Tongue (tissue), 3 donors: ENCODE measurements at places on chromosomes 16 and 17.

DNA sequence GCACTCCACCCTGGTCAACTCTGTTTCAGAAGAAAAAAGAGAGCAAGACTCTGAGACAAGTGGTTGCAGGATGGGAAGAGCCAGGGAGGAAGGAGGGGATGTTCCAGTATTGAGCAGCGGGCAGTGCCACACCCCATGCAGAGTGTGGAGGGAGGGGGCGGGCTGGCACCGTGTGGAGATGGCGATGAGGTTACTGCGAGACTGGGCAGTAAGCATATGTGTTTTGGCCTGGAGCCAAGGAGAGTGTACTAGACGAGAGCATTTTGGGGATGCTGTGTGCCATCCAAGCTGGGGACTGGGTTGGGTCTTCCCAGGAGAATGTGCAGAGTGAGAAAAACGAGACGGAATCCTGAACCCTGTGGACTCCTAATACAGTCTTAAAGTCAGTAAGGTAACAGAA lies 3.4 kb downstream of the TBC1D24 start:
- DNase-seq: no peak

DNA sequence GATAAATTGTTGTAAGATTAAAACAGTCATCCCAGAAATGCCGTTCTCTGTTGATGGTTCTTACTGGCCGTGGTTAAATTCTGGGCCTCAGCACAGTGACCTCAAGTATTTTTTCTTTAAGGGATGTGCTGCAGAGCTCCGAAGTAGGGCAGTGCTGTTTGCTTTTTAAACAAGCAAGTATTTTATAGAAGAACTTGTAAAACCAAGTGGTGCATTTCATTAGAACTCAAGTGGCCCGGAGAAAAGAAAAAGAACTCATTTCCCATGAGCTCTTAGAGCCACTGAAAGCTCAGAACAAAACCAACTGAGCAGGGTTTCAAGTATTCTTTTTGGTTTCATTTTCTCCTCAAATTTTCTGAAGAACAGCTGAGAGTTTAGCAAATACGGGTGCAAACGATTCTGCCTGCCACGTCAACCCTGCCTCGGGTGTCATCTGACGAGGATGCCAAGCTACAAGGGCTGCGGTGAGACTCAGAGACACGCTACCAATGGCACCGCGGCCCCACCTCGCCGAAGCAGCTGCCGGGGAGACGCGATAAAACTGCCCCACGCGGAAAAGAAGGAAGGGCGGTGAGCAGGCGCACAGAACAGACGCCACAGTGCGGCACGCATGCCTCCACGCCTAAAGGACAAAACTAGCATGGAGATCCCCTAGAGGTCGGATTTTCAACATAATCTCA lies 6.3 kb downstream of the LMF1 start:
- DNase-seq: peak; percentile 68

DNA sequence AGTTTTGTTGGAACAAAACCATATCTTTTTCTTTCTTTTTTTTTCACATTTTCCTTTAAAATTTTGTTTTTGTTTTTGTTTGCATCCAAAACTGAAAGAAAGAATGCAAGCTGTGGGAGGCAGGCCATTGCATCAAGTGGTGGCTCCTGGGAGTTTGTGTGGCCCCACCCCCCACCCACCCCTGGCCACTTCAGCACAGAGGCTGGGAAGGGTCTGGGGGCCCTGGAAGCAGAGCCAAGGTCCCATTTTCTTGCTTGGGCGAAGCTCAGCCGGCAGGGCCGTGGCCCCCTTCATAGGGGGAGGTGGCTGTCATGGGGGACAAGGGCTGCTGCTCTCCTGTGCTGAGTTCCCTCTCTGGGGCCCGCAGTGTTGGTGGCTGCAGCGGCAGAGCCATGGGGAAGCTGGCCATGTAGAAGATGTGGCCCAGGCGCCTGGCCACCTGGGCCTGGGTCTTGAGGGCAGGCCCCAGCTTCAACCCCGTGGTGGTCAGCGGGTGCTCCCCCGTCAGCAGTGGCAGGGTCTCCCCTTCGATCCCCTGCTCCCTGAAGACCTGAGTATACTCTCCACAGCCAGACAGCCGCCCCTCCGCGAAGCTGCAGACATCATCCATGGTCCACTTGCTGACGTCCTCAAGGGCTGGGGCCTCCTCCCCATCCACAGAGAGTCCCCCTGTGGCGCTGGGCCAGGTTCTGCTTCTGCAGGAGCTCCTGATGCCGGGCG lies 19.8 kb downstream of the PAFAH1B1 start:
- no peak for DNase-seq

GRCh38 chr17:66682283-66682682 lies 152.6 kb upstream of the CACNG5 start:
- peak; percentile 36 for DNase-seq

DNA sequence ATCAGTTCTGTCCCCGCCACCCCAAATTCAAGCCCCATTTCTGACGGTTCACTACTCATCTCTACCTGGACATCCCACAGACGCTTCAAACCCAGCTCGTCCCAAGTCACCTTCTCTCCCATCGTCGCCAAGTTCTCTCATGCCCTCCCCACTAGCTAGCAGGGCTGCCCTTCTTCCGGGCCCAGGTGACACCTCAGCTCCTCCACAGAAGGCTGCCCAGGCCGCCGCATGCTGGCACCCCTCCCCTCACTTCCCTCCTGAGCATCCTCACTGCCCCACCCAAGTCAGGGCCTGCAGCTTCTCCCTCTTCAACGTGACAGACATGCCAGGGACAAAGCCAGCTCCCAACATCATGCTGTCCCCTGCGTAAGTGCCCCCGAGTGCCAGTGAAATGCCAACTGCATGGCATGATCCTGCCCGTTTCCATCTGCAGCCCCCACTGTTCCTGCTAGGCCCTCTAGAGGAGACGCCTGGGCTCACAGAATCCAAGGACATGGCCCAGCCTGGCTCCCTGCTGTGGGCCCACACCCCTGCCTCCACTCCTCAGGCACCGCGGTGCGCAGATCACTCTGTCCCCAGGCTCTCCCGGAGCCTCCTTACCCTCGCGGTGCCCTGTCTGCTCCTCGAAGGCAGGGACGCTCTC lies 5.9 kb downstream of the CYB561 start:
- no peak for DNase-seq

DNA sequence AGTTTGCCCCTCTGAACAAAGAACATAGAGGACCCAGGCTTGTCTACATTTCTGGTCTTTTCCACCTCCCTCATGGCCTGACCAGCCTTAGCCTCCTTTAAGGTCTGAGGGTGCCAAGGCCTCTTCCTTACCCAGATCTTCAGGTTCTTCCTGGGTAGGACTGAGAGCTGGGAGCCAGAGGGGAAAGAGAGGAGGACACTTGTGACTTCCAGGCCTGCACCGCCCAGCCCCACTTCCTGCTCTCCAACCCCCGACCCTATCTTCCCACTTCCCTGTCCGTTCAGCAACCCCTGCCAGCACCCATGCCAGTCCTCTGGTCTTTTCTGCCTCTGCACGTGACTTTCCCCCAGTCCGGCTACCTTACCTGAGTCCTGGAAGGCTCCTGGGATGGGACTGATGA lies 534 bp downstream of the PRSS36 start:
- DNase-seq: no peak

- peak; percentile 89 for DNase-seq
Observed at GRCh38 chr17:75059369-75060345, 12.6 kb downstream of the KCTD2 start.

DNA sequence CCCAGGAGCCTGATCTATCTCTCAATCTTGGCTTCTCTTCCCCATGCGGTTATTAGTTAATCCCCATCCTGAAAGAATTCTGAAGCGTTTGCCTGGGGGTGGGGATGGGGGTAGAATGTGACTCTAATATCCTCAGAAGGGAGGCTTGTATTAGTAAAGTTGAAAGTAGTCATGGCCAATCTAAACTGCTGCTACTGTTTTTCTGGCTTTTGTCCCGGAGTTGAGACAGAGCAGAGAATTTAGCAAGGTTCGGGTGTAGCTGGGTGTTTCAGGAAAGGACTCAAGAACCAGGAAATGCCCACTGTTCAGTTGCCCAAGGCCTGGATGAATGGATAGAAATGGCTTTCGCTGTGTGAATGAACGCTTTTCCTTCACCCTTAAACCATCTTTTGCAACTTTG lies 17.6 kb upstream of the ITGAM start:
- DNase-seq: peak; percentile 23

DNA sequence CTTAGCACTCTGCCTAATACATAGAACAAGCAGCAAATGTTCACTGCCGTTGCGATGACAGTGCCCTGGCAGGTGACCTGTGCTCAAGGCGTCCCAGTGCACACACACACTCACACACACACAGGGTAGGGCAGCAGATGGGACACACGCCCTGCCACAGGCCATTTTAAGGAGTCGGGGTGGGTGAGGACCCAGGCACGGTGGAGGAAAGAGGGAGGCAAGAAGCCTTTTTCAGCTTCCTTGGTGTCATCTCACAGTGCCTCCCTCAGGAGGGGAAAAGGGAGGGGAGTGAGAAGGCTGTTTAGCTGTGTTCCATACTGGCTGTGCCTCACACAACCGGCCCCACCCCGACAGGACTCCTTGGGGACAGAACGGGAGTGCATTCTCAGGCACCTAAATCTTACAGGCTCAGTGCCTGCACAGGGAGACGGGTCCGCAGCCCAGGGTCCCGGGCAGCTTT lies 1.5 kb downstream of the PITPNM3 start:
- DNase-seq: peak; percentile 63

- no peak for DNase-seq
Observed at GRCh38 chr16:20242568-20243255, 84.6 kb downstream of the GP2 start.

GRCh38 chr17:42474276-42474675 lies 15.6 kb downstream of the ATP6V0A1 start:
- DNase-seq: no peak

- DNase-seq: no peak
Observed at GRCh38 chr17:1183171-1183873, 3.5 kb upstream of the ABR start.

DNA sequence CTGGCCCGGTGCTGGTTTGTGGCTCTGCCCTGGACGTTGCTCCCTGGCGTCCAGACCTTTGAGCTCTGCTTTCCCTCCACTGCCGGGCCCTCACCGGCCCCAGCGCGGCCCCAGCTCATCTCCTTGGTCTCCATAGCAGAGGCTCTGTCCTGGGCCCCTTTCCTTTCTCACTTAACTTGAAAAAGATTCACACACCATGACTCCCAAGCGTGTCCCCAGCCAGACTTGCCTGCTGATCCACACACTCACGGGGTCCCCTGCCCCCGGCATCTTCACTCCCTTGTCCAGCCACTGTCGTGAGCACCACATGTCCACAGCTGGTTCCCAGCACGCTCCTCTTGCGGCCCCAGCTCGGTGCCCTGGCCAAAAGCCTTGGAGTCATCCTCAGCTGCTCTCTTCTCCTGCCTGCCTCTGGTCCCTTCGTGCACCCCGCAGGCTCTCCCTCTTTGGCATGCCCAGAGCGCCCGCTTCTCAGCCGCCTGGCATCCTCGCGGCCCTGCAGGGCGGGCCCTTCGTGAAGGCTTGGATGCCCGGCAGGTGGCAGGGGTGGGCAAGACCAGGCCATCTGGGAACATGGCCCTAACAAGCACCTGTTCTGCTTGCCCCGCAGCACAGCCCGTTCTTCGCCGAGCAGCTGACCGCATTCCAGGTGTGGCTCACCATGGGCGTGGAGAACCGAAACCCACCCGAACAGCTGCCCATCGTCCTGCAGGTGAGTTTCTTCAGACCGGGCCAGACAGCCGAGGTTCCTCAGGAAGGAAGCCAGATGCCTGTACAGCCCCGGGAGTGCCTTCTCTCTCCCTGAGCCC lies 145.6 kb upstream of the CHMP6 start:
- DNase-seq: peak; percentile 56

- peak; percentile 76 for DNase-seq
Observed at GRCh38 chr17:72134608-72135394, 14.0 kb downstream of the SOX9 start.

- no peak for DNase-seq
Observed at GRCh38 chr16:48526058-48526957, 83.7 kb downstream of the N4BP1 start.

GRCh38 chr16:1989209-1990100 lies at the start of gene SYNGR3:
Gene SYNGR3 (plus strand): TSS chr16:1989970. CDS start chr16:1990103, 133 bp downstream.
- no peak for DNase-seq

GRCh38 chr17:3602499-3602898 lies 6.7 kb downstream of the TRPV1 start:
- DNase-seq: peak; percentile 37

DNA sequence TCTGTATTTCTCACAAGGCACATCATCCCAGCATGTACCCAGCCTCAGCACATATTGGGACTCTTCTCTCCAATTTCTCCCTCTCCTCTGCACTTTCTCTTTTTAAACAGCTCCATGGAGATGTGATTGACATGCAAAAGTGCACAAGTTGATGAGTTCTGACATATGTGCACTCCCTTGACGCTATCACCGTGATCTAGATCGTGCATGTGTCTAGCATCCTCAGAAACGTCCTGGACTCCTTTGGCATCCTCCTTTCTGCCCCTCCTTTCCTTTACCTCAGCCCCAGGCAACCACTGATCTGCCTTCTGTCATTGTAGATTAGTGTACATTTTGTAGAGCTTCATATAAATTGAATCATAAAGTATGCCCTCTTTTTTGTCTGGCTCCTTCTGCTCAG lies 108.0 kb upstream of the HSBP1 start:
- no peak for DNase-seq

GRCh38 chr16:26857371-26857770 lies 209.4 kb upstream of the C16orf82 start:
- DNase-seq: no peak

DNA sequence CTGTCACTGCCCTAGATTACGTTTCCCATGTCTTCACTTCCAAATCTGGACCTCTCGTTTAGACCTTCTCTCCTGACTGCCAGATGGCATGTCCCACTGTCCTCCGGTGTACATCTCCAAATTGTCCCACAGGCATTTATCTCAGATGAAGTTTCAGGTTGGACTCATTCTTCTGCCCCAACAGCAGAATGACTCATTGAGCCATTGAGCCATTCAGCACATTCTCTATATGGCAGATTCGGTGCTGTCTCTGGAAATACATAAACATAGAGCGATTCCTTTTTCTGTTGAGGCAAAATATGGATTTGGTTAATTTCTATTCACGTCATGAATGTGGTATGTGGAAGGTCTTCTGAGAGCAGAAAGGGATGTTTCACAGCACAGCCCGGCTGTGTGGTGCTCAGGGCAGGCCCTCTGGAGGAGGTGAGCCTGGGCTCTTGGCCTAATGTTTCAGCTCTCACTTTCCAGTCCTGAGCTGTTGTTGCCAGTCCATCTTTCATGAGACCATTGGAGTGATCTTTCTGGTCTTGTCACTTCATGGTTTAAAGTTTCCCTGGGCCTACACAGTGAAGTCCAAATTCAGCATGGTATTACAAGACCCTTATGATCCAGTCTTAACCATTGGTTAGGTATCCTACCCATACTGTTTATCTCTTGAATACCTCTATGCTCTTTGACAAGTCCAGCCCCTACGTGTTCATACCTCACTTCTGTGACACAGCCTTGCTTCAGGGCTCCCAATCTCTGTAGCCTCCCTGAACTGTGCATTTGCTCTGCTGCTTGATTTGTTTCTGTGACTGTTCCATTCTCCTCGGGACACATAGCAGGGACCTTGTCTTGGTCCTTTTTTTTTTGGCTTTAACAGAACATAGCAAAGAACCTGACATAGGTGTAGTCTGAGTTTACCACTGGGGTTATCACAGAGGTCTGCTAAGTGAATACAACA lies 15.9 kb downstream of the HAPSTR1 start:
- no peak for DNase-seq

- DNase-seq: no peak
Observed at GRCh38 chr17:80212962-80213642, 7.0 kb downstream of the SGSH start.

- DNase-seq: no peak
Observed at GRCh38 chr16:27820646-27821345, 242.7 kb downstream of the GSG1L start.
